Stimulated activated CD8-positive, alpha-beta memory T cell treated with anti-CD3 and anti-CD28 coated beads, Interleukin-4, amount 100 ng/mL, for 24 hours (primary cell): ENCODE measurements at places on chromosomes 4 and X.

GRCh38 chr4:182141061-182141460, 102.1 kb upstream of the TENM3 start:
- no peak for DNase-seq

- DNase-seq: no peak
These were observed 121.6 kb upstream of the IGFBP7 start for GRCh38 chr4:57231781-57232180.

GRCh38 chr4:36551697-36552214, 270.3 kb downstream of the DTHD1 start:
- no peak for DNase-seq

DNA sequence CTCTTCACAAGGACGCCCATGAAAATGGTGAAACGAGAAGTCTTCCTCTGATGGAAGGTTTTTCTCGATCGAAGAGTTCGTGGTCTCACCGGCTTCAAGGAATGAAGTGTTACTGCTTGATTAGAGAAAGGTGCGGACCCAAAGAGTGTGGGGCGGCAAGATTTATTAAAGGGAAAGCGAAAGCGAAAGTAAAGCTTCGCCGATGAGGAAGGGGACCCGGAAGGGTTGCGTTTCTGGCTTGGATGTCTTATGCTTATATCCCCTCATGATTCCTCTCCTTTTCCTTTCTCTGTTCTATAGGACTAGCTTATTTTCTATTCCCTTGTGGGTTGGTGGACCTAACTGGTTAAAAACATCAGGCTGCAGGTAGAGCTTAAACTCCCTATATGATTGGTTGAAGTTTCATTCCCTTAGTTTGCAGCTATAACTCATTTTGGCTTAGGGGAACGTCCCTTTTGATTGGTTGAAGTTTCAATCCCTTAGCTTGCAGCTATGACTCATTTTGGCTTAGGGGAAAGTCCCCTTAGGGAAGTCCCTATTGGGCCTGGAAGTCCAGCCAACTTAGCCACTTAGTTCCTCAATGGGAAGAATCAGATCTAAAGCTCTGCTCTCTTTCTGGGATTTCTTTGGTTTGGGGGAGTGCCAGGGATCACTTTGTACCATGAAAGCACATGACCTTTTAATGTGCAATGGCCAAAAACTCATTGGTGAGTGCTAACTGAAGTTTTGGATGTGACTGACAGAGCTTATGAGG, 1025.0 kb upstream of the PCDH10 start:
- DNase-seq: no peak

DNA sequence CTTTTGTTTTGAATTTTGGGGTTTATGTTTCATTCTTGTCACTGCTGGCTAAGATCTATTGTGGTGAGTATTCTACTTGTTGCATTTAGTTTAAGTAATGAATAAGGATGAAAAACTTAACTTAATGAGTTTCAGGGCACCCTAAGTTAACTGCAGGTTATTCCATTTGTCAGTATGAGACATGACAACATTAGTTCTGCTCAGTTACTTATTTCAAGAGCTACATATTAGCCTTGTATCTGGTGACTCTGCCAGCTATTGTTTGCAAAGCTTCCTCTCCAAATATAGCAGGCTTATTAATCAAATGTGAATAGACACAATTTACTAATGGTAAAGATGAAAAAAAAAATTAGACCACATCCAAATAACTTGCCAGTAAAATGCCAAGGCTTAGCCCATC, 567.1 kb downstream of the IL15 start:
- no peak for DNase-seq

DNA sequence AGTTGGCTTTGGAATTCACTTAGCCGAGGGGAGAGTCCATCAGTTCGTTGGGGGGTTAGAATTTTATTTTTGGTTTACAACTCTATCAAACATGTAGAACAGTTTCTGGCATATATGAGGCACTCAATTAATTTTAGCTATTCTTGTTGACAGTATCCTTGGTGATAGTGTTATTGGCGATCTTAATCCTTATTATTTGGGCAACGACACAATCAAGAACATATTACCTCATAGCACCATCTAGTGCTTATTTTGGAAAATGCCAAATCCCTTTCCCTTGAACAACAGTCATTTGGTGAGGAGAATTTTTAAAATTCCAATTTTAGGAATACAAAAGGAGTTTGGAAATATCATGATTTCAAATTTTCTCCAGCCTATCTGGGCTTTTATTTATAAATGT, 17.9 kb upstream of the PGRMC1 start:
- no peak for DNase-seq

- DNase-seq: no peak
These were observed 9.5 kb downstream of the SLAIN2 start for GRCh38 chr4:48350871-48351270.

DNA sequence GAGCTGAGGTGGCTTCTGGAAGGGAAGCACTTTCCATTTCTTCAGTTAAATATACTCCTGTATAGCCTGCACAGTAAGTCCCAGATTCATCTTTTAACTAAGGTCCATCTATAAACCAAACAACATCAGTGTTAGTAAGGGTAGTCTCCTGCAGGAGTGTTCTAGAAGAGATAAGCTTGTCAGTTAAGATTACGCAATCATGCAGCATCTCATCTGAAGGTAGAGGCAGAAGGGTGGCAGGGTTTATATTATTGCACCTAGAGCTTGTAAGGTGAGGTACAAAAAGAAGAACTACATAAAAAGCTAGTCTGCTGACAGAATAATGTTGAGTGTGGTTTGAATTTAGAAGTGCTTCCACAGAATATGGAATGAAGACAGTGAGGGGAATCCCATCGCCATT, 44.0 kb downstream of the NUDT10 start:
- no peak for DNase-seq

DNA sequence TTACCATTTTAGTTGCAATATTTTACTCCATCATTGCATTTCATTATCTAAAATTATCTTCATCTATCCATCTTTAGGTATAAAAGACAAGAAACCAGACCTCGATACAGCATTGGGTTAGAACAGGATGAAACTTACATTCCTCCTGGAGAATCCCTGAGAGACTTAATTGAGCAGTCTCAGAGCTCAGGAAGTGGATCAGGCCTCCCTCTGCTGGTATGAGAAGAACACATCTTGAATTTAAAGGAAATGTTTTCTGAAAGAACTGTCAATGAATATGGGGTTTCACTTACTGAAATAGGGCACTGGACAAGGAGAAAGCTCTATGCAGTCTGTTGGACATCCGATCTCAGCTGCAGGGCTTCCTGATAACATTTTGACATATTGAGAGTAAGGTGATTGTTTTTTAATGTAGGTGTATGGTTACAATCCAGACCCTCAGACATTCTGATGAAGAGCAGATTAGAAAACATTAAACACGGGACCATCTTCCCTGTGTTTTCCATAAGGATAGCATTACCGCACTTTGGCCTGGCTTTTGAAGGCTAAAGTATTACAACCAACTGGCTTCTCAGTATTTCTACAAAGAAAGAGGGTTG, 367.2 kb downstream of the BMPR1B start:
- DNase-seq: no peak

GRCh38 chr4:81723019-81723884, 251.5 kb upstream of the RASGEF1B start:
- no peak for DNase-seq

GRCh38 chr4:65014078-65014477, 604.8 kb upstream of the TECRL start:
- DNase-seq: no peak

DNA sequence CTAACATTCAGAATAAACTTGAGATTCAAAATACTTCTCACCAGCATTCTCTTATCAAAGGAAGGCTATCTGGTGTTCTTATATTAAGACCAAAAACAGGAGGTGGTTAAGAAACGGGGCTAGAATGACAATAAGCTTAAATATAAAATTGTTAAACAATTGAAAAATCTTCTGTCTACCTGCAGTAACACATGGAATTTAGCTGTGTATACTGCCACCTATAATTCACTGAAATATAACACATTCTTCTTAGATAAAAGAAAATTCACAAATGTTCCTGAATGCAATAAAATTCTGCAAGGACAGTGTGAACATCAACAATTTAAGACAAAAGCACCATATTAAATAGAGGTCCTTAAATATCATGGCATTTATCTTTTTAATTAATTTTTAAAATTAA, 11.5 kb upstream of the PCDH10 start:
- DNase-seq: no peak

DNA sequence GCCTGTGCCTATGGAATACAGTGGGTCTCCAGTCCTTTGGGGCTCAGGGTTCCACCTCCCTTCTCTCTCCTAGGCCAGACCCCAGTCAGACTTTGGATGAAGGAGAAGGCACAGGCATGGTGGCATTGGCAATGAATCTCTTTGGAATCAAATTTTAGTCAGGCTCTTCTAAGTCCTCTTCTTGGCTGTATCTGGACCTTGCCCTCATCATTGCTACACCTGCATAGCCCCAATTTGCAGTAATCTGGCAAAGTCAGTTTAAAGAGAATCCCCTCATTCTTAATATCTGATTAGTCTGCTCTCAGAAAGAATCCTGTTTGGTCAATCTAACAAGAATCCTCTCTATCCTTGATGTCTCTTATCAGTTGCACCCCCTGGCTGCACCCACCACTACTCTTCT, 77.6 kb downstream of the SLC16A2 start:
- DNase-seq: no peak

DNA sequence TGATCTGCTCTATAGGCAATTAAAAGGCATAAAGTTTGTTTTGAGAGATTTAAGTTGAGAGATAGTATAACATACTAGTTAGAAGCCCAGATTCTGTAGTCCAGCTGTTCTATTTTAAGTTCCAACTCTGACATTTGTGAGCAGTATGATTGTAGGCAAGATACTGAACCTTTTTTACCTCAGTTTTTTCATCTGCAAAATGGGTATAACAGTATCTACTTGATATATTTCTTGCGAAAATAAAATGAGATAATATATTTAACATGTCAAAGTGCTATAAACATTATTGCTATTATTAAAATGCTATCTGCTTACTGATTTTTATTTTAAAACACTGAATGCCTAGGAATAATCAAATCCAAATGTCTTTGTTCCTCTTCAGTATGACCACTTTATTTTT, 19.2 kb downstream of the TMPRSS11F start:
- DNase-seq: no peak

- DNase-seq: no peak
These were observed 2.1 kb downstream of the HSD17B11 start for GRCh38 chr4:87388901-87389300.

- no peak for DNase-seq
These were observed 117.1 kb upstream of the AP1S2 start for GRCh38 chrX:15971696-15972095.

DNA sequence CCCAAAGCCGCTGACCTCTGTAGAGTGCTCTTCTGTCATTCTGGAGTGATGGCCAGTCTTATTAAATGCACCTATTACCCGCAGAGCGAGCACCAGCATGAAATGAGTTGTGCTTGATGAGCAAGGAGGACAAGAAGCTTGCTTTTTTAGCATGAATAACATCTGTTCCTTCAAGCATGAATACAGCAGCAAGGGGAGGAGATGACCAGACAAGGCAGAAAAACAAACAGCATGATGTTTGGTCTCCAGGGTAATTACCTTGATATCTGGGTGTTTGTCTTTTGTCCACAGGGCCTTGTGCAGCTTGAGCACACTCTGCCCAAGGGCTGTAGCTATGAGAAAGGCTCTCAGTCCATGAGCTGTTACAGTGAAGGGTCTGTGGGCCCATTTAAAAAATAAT, 324.8 kb upstream of the DDX53 start:
- DNase-seq: no peak

DNA sequence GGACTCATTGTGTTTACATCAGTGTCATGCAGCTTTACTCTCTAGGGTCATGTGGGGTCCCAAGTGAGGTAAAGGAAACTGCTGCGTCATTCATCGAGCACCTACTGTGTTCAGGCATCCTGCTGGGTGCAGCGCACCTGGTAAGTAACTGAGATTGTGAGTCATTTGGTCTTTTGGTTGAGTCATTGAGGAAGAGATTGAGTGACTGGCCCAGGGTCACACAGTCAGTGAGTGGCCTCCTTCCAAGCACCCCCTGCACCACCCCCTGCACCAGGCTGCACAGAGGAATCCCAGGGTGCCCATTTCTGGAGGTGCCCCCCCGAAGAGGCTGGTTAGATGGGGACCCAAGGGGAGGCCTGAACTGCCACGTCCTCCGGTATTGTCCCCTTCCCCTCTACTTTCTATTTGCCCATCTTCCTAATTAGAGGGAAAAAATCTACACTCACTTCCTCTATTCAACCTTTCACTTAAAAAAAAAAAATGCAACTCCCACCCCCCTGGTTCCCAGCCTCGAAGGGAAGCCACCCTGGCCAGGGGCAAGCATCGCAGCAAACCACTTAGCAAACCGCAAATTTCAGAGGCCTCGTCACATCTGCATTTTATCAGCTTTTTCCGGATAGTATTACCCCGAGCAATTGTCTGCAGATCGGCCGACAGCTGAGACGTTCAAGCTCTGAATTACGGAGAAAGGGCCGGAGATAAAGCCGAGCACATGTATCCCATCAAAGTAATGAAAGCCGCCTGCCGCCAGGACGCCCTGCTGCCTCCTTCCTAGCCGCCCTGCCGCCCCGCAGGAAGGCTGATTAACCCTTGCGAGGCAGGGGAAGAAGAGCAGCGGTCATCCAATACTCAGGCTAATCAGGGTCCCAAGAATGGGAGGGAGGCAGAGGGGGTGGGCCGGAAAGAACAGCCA, 96.3 kb upstream of the MSX1 start:
- no peak for DNase-seq

DNA sequence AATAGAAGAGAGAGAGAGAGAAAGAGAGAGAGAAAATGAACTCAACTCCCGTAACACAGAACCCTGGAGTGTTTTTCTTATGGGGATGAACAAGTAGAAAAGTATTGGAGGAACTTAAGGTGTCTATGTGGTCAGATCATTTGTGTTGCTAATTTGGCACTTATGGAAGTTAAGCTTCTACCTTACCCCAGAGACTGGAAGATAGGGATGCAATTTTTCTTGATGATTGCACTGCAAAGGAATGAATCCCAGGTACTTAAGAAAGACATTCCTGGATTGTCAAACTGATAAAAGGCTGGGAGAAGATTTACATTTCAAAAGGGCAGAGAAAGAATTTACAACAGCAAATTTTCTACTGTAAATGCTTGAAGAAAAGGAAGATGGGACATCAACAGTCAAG, 57.2 kb downstream of the MAP9 start:
- DNase-seq: no peak

GRCh38 chr4:106048250-106048971, 153.1 kb downstream of the NPNT start:
- no peak for DNase-seq

DNA sequence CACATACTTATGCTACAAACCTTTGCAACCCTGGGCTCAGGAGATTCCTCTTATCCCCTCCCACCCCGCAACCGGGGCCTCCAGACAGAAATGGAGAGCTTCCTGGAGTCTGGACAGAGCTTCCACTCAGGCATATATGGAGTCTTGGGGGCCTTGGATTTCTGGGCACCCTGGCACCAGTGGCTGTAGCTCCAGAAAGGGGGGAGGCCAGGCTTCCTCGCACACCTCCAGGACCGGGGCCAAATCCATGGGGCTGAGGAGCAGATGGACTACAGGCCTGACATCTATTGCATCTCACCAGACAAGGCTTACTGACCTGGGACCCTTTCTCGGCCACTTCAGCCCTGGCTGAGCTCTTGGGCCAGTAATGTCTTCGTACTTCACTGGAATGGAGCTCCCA, 143.3 kb downstream of the DKK2 start:
- no peak for DNase-seq
